Posterior vena cava (tissue), 2 donors: ENCODE measurements at places on chromosomes 2 and 18.

DNA sequence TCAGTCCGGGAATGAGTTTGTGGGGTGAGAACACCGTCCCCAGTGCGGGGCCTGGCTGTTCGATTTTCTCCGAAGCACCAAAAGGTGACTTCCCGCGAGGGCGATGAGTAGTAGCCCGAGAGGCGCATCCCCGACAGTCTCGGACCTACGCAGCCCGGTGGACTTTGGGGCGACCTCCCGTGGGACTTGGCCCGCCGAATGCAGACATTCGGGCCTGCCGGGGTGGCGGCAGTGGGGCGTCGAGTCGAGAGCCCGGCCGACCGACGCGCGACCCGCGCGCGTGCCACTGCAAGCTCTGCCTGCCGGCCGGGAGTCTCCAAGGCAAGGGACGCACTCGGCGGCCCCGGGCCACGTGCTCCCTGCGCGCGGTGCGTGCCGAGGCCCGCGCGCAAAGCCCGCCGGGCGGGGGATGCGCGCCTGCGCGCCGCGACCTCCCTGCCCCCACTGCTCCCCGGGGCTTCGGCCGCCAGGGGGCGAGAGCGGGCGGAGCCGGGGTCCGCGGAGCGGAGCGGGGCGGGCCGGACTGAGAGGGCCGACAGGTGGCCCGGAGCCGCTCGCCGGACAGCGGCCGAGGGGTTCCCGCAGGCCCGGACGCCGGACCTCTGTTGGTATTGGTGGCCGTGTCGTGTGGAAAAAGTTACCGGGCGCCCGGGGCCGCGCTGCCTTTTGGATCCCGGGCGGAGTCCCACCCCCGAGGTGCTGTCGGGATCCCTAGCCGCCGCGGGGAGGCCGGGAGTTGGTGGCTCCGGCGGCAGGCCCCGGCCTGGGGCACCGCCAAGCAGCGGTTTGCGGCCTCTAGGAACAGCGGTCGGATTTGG, 1.9 kb downstream of the PTMA start:
- DNase-seq, result peak; percentile 95

- no peak for DNase-seq
Observed at GRCh38 chr2:41207578-41207977, 755.7 kb upstream of the SLC8A1 start.

DNA sequence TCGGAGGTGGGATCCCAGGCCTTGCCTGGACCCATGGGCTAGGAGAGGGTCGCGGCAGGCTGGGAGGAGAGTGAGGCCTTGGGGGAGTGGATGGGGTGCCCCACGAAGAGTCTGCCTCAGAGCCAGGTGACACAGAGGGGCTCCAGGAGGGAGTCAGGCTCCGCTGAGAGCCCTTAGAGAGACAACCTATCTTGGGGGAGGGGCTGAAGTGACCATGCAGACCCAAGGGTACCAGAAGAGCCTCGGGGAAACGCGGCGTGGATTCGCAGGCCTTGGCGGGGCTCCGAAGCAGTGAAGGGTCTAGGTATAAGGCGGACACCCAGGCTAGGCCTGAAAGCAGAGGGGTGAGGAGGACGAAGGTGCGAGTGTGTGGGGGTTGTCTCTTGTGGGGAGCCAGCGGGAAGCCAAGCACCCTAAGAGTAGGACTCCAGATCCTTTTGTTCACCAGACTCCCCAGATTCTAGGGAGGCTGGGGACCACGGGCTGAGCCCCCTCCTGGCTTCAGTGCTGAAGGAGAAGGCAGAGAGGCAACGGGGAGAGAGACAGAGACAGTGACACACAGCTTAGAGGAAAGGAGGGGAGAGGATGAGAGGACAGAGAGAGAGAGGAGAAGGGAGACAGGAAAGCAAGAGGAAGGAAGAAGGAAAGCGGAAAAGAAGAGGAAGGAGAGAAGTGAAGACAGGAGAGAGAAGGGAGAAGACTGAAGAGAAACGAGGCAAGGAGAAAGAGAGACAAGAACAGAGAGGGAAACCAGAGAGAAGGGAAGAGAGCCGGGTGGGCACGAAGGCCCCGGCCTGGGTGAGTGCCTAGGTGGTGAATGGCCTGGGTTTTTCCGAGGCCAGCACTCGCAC, 1.1 kb upstream of the HOXD11 start:
- DNase-seq, result peak; percentile 52

- DNase-seq, result no peak
Observed at GRCh38 chr2:86134709-86135108, 28.7 kb downstream of the PTCD3 start.
